Urinary bladder (tissue), 4 donors: ENCODE measurements at places on chromosomes 6 and 20. TPM values are rescaled to one million over a fixed set of nuclear protein-coding genes. Genes with fewer than 3 reads are reported as not detected.

DNA sequence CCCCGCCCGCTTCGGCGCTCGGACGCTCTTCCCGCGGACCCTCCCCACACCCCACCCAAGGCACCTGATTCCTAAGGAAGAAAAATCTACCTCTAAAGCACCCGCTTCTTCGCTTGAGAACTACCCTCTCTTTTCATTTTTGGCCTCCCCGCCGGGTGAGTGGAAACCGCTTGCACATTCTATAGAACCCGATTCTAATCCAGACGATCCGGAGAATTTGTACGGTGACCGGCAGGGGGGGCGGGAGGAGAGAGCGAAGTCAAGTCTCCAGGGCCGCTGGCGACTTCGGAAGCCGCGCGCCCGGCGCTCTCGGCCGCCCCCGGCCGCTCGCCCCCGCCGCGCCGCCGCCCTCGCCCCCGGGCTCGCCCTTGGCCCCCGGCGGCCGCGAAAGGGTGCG is at the start of gene RBM24:
RBM24 (plus strand) TSS at position 262 of the 397 bp plus-strand sequence. CDS start 221 bp downstream, outside the sequence.
- no peak for DNase-seq

DNA sequence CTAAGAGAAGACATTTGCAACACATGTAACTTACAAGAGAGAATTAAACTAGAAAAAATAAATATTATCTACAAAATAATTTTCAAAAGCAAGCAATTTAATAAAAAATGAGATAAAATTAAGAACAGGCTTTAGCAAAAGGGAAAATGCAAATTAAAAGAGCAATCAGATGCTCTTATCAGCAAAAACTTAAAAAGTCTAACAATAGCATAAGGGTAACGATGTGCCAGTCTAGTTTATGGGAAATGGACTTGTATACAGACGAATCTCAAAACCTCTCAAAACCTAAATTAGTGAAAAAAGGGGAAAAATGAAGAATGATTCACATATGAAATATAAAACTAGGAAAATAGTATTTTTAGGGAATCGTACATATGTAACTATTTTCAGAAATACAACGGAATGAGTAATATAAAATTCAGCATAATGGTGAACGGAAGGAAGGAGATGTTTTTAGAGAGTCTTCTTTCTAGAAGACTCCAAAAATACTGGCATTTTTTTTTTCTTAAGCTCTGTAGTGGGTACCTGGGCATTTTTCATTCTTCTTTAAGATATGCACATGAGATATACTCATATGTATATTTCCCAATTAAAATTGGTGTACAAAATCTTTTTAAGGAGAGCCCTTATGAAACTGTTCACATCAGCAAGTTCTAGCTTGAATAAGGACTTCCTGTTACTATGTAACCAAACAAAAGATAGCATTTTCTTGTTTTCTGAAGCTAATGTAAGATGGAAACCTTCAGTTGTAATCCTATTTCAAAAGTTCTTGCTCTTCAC is 927 bp upstream of the MANEA start:
- no peak for DNase-seq

DNA sequence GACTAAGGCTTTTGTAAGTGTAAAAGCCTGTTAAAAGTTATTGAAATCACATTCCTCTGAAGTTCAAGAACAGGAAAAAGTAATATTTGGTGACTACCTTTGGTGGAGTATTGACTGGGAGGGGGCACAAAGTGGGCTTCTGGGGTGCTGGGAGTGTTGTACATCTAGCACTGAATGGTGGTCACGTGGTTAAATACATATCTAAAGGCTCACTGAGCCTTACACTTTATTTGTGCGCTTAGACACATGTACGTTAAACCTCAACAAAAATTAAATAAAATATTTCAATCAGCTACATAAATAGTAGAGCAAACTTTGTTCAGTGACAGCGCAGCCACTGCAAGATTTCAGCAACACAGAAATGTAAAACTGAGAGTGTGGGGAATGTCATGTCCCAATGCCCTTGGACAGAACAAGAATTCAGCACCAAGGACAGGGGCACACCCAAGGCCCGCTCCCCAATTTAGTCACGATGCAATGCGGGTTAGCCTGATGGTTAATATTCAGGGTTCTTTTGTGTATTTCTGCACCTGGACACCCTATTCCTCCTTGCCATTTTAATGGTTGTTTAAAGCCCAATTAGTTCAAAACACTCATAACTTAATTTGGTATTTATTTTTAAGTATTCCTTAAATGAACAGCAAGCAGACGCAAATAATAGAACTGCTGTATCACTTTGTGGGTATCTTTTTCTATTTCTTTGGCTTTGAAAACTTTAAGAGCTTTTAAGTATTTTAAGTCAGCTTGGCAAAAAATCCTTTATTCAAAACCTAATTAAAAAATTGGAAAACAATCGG is 37.4 kb downstream of the ANGPT4 start:
- DNase-seq: no peak

DNA sequence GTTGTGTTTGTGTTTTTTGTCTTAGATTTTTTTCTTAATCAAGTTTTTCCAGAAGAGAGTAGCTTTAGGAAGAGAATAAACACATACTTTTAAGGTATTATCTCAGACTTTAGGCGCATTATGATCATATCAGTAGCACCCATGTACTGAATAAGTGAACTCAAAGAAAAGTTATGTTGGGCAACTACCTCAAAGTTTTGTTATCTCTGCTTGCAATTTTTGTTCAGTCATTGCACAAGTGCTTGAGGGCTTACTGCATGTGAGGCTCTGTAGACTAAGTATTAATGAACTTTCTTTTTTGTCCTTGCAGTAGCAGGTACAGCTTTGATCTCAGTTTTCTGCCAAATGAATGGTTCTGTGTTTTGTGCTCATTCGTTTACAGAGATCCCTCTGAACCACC is 189.0 kb downstream of the SLC16A10 start:
- DNase-seq: no peak

TNF gene
- polyA plus RNA-seq: 0.29 TPM

DNA sequence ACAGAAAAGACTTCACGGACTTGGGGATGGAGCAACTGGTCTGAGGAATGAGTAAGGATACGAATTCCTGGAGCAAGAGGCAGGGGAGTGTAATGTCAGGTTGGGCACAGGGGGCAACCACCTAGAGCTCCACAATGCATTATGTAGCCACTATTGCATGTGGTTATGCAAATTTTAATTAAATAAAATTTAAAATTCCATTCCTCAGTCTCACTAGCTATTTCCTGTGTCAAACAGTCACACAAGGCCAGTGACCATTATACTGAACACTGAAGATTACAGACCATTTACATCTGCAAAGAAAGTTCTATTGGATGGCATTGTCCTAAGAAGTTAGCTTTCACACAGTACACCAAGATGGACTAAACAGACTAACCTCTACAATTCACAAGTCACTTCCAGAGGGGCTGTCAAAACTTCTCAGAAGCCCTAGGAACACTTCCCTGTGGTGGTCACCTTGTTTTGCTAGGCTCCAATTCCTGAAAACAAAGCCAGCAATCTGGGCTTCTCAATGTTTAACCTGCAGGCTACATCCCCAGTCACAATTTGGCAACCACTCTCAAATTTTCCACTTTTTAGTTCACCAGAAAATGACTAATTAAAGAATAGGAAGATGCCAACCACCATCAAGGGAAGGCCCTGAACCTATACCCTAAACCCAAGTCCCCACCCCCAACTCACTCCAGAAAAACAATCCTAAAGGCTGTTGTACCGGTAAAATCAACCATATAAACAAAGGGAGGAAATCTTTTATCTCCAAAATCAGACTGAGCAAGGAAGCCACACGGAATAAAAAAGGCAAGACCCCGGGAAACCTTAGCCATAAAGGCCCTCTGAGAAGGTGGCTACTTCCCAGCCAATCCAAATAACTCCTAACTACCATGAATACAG is 34.2 kb upstream of the C20orf203 start:
- DNase-seq: no peak

GRCh38 chr6:1995636-1996035 is 249.8 kb downstream of the GMDS start:
- DNase-seq: no peak

DNA sequence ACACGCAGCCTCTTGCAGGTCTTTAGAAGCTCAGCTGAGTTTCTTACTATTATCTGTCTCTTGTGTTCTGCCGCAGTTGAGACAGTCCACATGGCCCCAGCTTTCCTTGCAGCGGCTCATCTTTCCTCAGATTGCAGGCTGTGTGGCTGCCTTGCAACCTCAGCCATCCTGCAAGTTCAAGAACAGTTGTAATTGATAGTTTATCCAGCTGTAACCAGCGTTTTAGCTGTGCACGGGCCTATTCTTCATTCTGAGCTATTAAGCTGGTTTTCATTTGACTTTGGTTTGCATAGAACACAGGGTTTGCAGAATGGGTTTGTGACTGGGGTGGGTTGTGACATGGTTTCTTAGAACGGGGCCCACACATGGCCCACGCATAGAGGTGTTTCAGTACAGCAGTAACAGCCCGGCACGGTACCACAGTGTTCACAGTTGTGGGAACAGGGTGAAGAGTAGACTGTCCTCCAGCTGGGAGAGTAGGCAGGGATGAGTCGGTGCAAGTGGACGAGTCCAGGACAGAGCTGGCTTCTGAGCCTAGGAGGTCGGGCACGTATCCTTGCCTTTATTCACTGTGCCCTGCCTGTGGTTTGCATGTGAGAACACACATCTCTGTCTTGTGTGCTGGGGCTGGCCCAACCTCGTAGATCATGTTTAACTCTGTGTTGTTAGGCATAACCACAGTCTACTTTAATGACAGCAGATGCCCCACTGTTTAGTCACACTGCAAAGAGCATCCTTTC is 89.2 kb downstream of the RPP40 start:
- DNase-seq: no peak

LY6G6F gene
- polyA plus RNA-seq: not detected

DNA sequence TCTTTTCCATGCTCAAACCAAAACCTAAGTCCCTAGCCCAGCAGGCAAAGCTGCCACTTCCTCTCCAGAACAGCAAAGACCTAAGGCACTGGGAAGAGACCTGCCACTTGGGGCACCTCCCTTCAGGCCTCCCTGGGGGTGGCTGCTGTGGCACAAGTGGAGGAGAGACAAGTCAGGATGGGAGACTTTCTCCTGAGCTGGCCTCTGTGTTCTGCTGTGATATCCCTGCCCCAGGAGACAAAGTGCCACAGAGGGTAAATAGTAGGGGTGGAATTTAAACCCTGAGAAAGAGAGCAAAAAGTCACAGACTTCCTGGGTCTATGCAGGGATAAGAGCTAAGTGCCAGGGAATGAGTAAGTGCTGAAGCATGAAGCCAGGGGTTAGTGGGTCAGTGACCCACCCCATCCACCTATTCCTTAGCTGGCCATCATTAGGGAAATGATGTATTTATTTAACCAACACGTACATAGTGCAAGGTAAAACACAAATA is 84.2 kb downstream of the MRPL14 start:
- no peak for DNase-seq
